ENCODE measurements at places on chromosomes 12 and 14.

- no peak for DNase-seq
Observed at GRCh38 chr12:68370667-68371066, 38.5 kb upstream of the MDM1 start.

- no peak for DNase-seq
Observed at GRCh38 chr14:100384819-100385813, 62.0 kb downstream of the SLC25A47 start.

- no peak for DNase-seq
Observed at GRCh38 chr12:66885115-66885875, 206.4 kb upstream of the GRIP1 start.

DNA sequence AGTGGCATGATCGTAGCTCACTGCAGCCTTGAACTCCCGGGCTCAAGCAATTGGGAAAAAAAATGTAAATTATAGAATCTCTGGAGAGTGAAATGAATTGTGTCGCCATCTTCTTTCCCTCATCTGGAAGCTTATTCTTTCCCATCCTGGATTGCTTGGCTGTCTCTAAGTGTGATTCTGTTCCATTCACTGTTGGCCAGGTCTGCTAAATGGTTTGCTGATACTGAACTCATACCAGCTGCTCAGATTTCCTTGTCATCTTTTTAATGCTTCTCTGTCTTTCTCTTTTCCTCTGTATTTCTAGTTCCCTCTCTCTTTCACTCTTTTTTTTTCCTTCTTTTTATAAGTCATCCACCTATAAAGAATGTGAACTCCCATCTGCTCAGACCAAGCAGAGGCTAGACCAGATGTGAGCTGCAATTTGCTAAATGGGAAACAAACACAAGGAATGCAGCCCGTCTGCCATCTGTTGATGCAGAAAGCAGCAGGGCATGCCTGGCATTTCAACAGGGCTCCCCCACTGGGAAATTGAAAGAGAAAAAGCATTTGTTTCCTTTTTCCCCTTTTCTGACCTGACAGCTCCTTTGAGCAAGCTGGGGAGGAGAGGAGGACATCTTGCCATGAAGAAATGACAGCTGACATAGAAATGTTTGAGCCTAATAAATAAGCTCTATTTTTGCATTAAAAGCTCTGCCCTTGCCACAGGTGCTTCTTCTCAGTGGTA, 1823.6 kb upstream of the FLRT2 start:
- no peak for DNase-seq

- no peak for DNase-seq
Observed at GRCh38 chr12:59657266-59657665, 61.4 kb downstream of the SLC16A7 start.
